ENCODE measurements at places on chromosomes 5 and 9. TPM values are rescaled to one million over a fixed set of nuclear protein-coding genes. Genes with fewer than 3 reads are reported as not detected.

GRCh38 chr9:113738496-113738892 is 137.6 kb upstream of the ZNF618 start:
- no peak for DNase-seq

Gene TUBB4B
- total RNA-seq, result 171 TPM

Gene SLC36A2
- total RNA-seq, result not detected

Gene PRDM9
- not detected for total RNA-seq

GRCh38 chr5:103119070-103119764 is 721 bp downstream of the GIN1 start:
- DNase-seq, result no peak

DNA sequence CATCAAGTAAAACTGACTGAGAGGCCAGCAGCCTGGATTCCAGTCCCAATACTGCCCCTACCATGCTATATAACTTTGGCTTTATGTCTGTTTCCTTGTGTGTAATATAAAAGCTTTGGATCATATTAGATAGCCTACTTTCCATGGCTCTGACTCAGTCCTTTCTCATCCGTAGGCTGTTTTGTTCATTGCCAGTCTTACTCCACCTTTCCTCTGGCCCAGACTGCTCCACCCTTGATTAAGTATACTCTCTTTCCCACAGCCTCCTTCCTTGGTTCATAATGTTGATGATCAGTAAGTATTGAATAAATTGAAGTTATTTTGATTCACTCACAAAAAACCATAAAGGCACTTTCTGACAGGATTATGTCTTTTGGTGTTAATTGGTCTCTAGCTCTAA is 1.5 kb upstream of the MRPS30 start:
- no peak for DNase-seq

All from body of pancreas (tissue), 4 donors.